Temporal lobe (tissue), 4 donors: ENCODE measurements at places on chromosomes 5 and 9. TPM values are rescaled to one million over a fixed set of nuclear protein-coding genes. Genes with fewer than 3 reads are reported as not detected.

The UBE2QL1 gene
- 41.6 TPM for total RNA-seq

The DRD1 gene
- 4.7 TPM for total RNA-seq

The PCDHA12 gene
- total RNA-seq = 8.6 TPM

The FBP2 gene
- total RNA-seq = not detected

The NR5A1 gene
- not detected for total RNA-seq
